ENCODE measurements at places on chromosomes 5 and 9.

GRCh38 chr5:151622367-151623088 lies 31.4 kb upstream of the FAT2 start:
- DNase-seq: no peak

- no peak for DNase-seq
Observed at GRCh38 chr5:77864997-77865396, 88.9 kb upstream of the TBCA start.

DNA sequence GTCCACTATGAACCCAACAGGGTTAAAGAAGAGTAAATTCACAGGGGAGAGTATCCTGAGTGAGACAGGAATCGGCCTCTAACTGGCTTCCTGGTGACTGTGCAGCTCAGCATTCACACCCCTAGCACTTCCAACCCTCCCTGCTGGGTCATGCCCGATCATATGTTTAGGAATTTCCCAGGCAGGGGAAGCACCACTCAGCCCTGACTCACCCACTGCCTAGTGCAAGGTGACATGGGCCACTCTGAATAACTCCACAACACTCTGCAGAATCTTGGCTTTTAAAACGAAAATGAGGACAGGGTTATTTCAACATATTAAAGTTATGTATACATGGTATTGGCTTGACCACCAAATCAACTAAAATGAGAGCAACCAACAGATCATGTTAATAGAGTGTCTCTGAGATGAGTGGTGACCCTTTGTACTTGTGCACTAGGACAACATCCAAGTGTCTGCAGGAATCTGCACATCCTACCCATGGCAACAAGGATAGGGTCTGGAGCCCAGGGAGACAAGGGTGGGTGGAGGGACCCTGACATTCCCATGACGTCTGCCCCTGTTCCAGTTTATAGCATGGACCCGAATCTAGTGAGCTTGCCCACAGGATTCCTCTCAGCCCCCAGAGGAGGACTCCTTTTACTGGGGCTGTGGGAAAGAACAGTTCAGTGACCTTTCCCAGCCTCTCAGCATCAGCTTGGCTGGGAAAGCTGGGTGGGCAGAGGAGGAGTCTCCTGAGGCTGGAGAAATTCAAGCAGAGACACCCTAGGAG lies 485.8 kb downstream of the SEMA5A start:
- no peak for DNase-seq

GRCh38 chr5:58582803-58583491 lies at the start of gene RAB3C:
RAB3C (plus strand) TSS chr5:58583075; CDS start chr5:58583209, 134 bp downstream.
- peak; percentile 6 for DNase-seq

GRCh38 chr5:150609843-150610584 lies 30.4 kb upstream of the SYNPO start:
- no peak for DNase-seq
